ENCODE measurements at places on chromosomes 12 and 14.
A peak's percentile ranks its signal among the peaks of the same experiment; 100 is the strongest.

GRCh38 chr12:39804898-39805297 is 185.3 kb upstream of the ABCD2 start:
- DNase-seq = no peak

GRCh38 chr12:113005762-113006161 is 27.4 kb downstream of the OAS2 start:
- no peak for DNase-seq

DNA sequence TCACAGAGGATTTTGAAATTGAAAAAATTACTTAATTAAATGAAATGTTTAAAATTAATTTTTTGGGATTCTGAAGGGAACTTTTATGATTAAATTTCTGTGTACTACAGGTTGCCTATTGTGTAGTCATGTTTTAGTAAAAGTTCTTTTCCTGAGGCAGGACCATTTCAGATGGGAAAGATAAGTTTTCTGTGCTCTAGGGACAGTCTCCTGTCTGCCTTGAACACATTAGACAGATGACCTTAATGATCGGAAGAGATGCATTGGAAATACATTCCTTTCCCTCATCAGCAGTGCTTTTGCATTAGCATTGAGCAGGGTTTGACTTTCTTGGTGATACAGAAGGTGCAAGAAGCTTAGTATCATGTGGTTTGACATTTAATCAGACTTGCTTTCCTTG is 28.1 kb downstream of the CRADD start:
- DNase-seq = no peak

- DNase-seq = no peak
Observed at GRCh38 chr12:96057986-96058553, 22.7 kb upstream of the LTA4H start.

GRCh38 chr12:56522411-56523193 is 982 bp downstream of the RBMS2 start:
- DNase-seq = no peak

DNA sequence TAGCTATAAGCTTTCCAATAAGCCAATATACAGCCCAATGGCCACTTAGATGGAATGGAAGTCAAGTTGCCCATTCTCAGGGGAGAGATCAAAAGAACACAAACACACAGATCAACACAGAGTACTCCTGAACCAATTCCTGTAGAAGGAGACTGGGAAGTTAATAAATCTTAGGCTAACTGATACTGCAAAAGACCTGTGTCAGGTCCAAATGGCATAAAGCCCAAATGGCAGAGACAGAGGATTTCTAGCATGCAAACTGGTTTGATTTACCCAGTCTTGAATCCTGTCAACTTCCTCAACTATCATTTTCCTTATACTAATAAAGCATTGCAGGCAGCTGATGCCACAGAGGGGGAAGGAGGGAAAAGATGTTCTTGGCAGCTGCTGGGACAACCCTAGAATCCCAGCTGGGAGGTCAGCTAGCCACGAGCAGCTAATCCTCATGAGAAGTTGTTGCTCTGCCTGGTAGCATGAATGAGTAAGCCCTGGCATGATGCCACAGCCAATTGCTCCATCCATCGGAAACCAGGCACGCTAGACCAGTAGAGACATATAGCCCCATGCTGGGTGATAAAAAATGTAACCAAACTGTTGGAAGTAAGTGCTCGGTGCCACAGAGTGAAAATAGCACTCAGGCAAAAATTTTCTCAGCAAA is 26.2 kb downstream of the ANG start:
- DNase-seq = no peak

DNA sequence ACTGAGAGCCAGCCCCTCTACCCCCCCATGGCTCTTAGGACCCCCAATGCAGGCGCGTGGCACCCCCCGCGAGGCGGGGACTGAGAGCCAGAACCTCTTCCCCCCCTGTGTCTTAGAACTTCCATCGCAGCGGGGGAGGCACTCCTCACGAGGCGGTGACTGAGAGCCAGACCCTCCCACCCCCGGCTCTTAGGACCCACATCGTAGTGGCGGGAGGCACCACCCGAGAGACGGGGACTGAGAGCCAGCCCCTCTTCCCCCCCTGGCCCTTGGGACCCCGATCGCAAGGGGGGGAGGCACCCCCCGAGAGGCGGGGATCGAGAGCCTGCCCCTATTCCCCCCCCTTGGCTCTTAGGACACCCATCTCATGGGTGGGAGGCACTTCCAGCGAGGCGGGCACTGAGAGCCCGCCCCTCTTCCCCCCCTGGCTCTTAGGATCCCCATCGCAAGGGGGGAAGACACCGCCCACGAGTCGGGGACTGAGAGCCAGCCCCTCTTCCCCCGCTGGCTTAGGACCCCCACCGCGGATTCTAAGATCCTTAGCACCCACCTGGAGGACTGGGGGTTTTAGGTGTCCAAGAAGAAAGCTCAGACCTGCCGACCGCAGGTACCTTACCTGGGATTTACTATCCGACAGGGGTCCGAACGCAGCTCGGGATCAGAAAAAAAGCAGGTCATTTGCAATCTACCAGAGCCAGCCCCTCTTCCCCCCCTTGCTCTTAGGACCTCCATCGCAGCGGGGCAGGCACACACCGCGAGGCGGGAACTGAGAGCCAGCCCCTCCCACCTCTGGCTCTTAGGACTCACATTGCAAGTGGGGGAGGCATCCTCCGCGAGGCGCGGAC is 44.9 kb downstream of the DDX11 start:
- peak; percentile 41 for DNase-seq

DNA sequence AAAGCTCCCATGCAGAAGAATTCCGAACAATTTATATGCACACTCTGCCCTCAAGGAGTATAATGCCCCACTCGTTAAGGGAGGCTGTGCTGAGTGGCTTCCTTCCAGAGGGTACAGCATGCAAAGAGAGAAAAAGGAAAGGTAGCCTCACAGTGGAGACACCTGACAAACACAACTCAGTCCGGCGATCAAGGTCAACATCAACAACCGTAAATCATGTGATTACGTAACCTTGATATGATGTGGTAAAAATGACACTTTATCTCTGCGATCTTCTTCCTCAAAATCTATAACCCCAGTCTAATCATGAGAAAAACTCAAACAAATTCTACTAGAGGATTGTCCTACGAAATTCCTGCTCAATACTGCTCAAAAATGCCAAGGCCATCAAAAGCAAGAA is 400.5 kb upstream of the CCDC196 start:
- DNase-seq = no peak
